HepG2 (cell line): ENCODE measurements at places on chromosomes 16 and 17. TPM values are rescaled to one million over a fixed set of nuclear protein-coding genes. Genes with fewer than 3 reads are reported as not detected.

The AGRP gene
- total RNA-seq = not detected in 2 replicates

GRCh38 chr17:29043539-29044145 lies 701 bp downstream of the PIPOX start:
- no peaks in the 10 kb centered on the region for H3K27me3 ChIP-seq
- DNase-seq = no peak
- H3K27ac ChIP-seq = peak overlapping the region; percentile 94
- peaks cover 80% of the 10 kb centered on the region for H3K4me1 ChIP-seq

- no peak for DNase-seq
- H3K27ac ChIP-seq = no peak overlapping the region
- H3K4me3 ChIP-seq = no peak overlapping the region
- peaks cover 11% of the 10 kb centered on the region; the same call in 1 of the 2 replicates for H3K4me1 ChIP-seq
- H3K27me3 ChIP-seq = peaks cover 85% of the 10 kb centered on the region
- no peaks in the 10 kb centered on the region for H3K36me3 ChIP-seq
Observed at GRCh38 chr17:74524653-74525464, 6.4 kb downstream of the CD300LB start.

The ZNF423 gene
- 0.25 and 0.31 TPM in 2 replicates for total RNA-seq

DNA sequence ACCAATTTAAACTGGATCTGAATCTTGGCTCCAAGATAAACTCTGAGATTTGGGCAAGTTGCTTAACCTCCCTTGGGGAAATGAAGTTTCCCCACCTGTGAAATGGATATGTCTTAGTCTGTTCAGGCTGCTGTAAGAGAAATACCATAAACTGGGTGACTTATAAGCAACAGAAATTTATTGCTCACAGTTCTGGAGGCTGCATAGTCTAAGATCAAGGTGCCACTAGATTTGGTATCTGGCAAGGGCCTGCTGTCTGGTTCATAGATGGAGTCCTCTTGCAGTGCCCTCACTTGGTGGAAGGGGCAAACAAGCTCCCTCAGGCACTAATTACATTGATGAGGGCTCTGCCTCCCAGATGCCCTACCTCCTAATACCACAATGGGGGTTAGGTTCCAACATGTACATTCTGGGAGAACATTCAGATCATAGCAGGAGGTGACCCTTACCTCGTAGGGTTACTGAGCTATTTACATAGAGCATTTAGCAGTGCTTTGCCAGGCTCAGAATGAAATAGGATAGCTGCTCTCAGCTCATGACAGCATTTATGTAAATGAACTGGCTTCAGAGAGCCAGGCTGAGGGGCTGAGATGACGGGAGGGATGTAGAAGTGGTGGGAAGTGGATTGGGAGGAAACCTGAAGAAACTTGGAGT lies 83.9 kb downstream of the SPECC1 start:
- peaks cover 38% of the 10 kb centered on the region for H3K27me3 ChIP-seq
- H3K27ac ChIP-seq = no peak overlapping the region
- H3K4me3 ChIP-seq = no peak overlapping the region

DNA sequence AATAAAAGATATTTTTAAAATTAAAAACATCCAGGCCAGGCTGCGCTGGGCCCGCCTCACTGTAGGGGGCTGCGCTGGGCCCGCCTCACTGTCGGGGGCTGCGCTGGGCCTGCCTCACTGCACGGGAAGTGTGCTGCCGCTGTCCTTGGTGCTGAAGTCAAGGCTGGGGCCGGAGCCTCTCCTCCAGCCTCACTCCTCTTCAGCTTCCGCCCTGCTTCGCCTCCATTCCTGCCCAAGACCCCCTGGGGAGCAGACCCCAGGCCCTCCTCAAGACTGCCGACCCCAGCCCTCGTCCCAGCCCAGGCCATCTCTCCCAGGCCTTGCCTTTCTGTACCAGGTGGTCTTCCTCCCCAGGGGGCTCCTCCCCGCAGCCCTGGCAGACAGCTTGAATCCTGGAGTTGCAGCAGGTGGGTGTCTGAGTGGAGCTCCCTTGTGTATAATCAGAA lies 26.2 kb downstream of the ENDOV start:
- H3K36me3 ChIP-seq = no peaks in the 10 kb centered on the region
- peak; percentile 35 for DNase-seq
- H3K27me3 ChIP-seq = peaks cover 20% of the 10 kb centered on the region; the same call in 2 of the 3 replicates
- H3K4me3 ChIP-seq = no peak overlapping the region
- H3K4me1 ChIP-seq = no peaks in the 10 kb centered on the region

- DNase-seq = no peak
- H3K27ac ChIP-seq = no peak overlapping the region
- peaks cover 35% of the 10 kb centered on the region for H3K27me3 ChIP-seq
- H3K4me1 ChIP-seq = peaks cover 19% of the 10 kb centered on the region
- no peak overlapping the region for H3K4me3 ChIP-seq
- no peaks in the 10 kb centered on the region for H3K36me3 ChIP-seq
Observed at GRCh38 chr16:87586201-87586782, 16.0 kb upstream of the JPH3 start.

DNA sequence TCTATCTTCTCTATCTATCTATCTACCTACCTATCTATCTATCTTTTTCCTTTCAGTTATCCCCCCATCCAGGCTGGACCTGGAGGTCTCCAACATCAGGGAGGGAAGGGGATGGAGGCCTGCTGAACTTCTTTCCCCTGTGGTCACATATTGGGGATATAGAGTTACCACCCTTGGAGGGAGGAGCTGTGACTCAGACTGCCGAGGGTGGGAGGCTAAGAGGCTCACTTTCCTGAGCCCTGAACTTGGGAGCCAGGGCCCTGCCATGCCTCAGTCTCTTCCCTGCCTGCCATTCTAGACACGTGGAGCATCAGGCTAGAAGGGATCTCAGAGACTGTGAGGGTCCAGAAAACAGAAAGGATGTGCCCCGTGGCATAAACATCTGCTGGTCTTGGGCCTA lies 8.4 kb downstream of the LRRC3C start:
- H3K27me3 ChIP-seq = no peaks in the 10 kb centered on the region
- peaks cover 67% of the 10 kb centered on the region for H3K4me1 ChIP-seq
- H3K36me3 ChIP-seq = no peaks in the 10 kb centered on the region
- no peak overlapping the region for H3K4me3 ChIP-seq
- no peak overlapping the region for H3K27ac ChIP-seq

DNA sequence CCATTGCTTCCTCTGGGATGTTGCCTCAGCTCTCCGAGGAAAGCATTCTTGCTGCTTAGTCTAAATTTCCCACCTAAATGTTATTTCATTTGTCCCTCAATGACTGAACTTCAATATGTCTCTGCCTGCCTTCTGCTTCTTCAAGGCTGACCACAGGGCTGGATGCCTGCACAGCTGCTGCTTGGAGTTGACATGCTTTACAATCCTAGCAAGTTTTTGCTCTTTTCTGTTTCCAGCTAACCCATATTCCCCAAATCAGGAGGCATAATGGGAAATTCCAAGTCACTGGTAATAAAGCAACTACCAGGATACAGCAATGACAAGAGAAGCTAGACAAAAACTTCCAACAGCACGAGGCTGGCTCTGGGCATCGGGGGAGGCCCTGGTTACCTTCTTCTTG lies 48.9 kb downstream of the GTF3C1 start:
- DNase-seq = no peak
- no peak overlapping the region for H3K27ac ChIP-seq
- no peaks in the 10 kb centered on the region for H3K27me3 ChIP-seq
- H3K4me1 ChIP-seq = no peaks in the 10 kb centered on the region

- no peak overlapping the region for H3K27ac ChIP-seq
- no peaks in the 10 kb centered on the region for H3K4me1 ChIP-seq
- no peak overlapping the region for H3K4me3 ChIP-seq
- H3K36me3 ChIP-seq = no peaks in the 10 kb centered on the region
Observed at GRCh38 chr16:19307587-19308241, 22.2 kb downstream of the CLEC19A start.

DNA sequence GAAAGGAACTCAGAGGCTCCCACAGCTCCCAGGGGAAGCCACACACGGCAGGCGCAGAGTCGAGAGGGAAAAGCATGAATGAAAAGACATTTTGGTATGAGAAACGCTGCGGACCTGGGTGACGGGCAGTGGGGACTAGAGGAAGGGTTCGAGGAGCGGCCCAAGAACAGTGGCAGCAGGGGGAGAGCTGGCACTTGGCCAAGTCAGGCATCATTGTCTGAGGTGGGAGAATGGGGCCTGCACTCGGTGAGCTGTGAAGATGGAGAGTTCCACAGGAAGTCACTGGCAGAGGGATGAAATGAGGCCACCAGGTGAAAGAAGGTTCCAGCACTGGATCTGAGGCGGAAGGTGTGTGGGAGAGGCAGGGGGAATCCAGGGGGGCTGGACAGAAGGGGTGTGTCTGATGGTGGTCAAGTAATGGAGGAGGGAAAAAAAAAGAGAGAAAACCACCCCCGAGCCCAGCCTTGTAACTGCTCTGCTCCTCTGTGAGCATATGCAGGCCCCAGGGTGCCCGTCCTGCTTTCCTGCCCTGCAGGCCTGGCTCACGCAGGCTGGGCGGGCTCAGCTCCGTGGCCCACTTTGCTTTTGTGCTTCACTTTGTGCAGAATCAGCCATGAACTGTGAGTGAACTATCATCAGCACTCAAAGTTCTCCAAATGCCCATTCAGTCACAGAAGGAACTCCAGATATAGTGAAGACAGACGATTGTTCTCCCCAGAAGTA lies 31.8 kb downstream of the TMEM204 start:
- H3K36me3 ChIP-seq = peaks cover 1% of the 10 kb centered on the region
- H3K4me3 ChIP-seq = no peak overlapping the region
- no peak overlapping the region for H3K27ac ChIP-seq
- no peak for DNase-seq
- no peaks in the 10 kb centered on the region for H3K4me1 ChIP-seq

The RHBDF2 gene
- total RNA-seq = 4.2 and 7.8 TPM in 2 replicates

DNA sequence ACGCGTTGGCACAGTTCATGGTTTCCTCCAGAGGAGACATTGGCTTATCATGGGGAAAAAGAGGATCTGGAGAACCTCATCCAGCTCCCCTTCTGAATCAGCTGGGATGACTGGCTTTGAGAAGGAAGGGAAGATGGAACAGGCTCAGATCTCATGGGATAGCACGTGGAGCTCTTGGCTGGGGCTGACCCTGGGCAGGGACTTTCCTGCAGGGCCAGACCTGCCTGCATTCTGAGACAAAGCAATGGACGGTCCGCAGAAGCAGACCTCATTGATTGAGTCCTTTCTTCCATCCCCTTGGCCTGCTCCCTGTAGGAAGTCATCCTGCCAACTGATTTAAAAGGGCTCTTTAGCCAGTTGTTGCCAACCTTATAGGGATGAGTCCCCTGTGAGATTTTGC lies 26.2 kb downstream of the PLCD3 start:
- H3K36me3 ChIP-seq = peaks cover 41% of the 10 kb centered on the region
- no peak for DNase-seq
- no peaks in the 10 kb centered on the region for H3K27me3 ChIP-seq
- no peak overlapping the region for H3K4me3 ChIP-seq

GRCh38 chr17:10802496-10803284 lies 1.2 kb downstream of the TMEM238L start:
- no peaks in the 10 kb centered on the region for H3K36me3 ChIP-seq
- no peaks in the 10 kb centered on the region for H3K4me1 ChIP-seq
- H3K27me3 ChIP-seq = peaks cover 2% of the 10 kb centered on the region; the same call in 1 of the 3 replicates
- H3K27ac ChIP-seq = no peak overlapping the region
- no peak for DNase-seq

The C17orf67 gene
- total RNA-seq = 0.62 and 0.86 TPM in 2 replicates

The KRT33B gene
- not detected in 2 replicates for total RNA-seq
